ENCODE measurements at places on chromosomes 13 and 19. TPM values are rescaled to one million over a fixed set of nuclear protein-coding genes. Genes with fewer than 3 reads are reported as not detected.
A peak's percentile ranks its signal among the peaks of the same experiment; 100 is the strongest.

The CYP2A6 gene
- total RNA-seq: not detected

DNA sequence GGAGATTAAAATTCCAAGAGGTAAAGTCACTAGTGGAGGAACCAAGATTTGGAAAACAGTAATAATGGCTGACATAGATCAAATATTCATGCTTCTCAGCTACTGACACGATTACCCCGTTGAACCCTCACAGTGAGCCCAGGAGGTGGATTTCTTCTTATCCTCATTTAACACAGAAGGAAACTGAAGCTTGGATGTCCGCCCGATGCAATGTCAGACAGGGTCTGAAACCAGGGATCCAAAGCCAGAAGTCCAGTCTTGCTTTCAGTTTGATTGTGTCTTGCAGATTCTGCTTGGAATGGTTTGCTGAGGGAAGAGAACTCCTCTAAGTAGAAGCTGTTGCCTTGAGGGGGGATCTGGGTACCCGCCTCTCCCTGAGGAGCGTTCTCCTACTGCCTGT is 404.7 kb downstream of the KCNRG start:
- H3K4me1 ChIP-seq: peaks cover 9% of the 10 kb centered on the region
- peak overlapping the region; percentile 81 for H3K27ac ChIP-seq
- H3K27me3 ChIP-seq: no peaks in the 10 kb centered on the region
- DNase-seq: no peak

The KXD1 gene
- 66.7 TPM for total RNA-seq

DNA sequence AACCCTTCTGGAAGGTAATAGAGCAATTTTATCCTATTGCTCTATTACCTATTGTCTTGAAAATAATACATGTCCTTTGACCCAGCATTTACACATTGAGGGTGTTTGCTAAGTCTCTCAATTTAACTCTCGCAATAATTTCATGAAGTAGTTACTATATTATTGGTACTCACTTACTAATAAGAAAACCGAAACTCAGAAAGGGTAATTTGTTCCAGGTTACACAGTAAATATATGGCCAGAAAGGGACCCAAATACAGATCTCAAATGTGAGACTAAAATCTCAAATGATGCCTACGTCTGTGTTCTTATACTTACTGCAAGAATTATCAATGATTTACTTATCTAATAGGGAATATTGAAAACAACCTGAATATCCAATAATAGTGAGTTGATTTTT is 29.7 kb upstream of the FAM216B start:
- no peak for DNase-seq
- no peaks in the 10 kb centered on the region for H3K36me3 ChIP-seq
- no peak overlapping the region for H3K27ac ChIP-seq
- peaks cover 8% of the 10 kb centered on the region for H3K4me1 ChIP-seq

Data from IMR-90 (cell line).